Effector memory CD8-positive, alpha-beta T cell (primary cell): ENCODE measurements at places on chromosomes 7 and 10.

DNA sequence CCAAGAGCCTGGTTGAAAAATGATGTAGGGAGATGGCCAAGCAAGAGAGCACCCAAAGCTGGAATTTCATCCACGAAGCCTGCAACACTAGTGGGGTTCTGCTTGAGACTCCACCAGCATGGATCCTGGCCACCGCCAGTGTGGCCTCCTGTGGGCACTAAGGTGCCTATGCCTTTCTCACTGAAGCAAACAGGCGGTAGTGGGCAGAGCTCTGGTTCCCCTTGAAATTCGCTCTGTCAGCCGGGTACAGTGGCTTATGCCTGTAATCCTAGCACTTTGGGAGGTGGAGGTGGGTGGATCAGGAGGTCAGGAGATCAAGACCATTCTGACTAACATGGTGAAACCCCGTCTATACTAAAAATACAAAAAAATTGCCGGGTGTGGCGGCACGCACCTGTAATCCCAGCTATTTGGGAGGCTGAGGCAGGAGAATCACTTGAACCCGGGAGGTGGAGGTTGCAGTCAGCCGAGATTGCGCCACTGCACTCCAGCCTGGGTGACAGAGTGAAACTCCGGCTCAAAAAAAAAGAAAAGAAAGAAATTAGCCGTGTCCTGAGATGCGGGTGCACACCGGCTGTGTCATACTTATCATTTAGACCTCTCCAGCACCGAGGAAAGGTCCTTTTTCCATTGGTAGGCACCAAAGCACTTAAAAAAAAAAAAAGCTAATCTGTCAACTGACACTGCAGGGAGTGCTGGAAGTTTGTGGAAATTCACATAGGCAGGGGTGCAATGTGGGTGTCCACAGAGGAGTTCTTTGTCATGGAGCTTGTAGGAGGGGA is 28.3 kb downstream of the CCM2 start:
- peaks cover 46% of the 10 kb centered on the region for H3K36me3 ChIP-seq
- no peaks in the 10 kb centered on the region for H3K27me3 ChIP-seq
- peaks cover 65% of the 10 kb centered on the region for H3K4me1 ChIP-seq
- peak overlapping the region; percentile 76 for H3K4me3 ChIP-seq
- peak overlapping the region; percentile 87 for H3K27ac ChIP-seq

DNA sequence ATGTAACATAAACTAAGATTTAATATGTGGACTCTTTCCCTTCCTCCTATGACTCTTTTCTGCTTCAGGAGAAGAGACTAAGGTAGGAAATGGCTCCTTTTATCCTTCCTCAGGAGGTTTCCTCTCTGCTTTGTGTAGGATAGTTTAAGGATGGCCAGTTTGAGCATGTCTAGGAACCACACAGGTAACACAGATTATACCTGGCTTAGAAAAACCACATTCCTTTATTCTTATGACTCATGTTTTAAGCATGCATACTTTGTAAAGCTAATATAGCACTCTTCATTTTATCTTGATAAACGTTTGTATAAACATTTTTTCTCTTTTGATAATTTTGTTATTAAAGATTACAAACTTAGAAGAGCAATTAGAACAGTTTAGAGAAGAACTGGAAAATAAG is 57.8 kb downstream of the CYP51A1 start:
- no peak overlapping the region for H3K4me3 ChIP-seq
- no peak for DNase-seq
- H3K27ac ChIP-seq, result peak overlapping the region; percentile 52
- no peaks in the 10 kb centered on the region for H3K27me3 ChIP-seq
- H3K4me1 ChIP-seq, result no peaks in the 10 kb centered on the region

GRCh38 chr10:33307835-33308234 is 26.6 kb downstream of the NRP1 start:
- H3K4me3 ChIP-seq, result no peak overlapping the region
- DNase-seq, result no peak
- H3K27ac ChIP-seq, result no peak overlapping the region
- H3K36me3 ChIP-seq, result no peaks in the 10 kb centered on the region
- H3K27me3 ChIP-seq, result peaks cover 11% of the 10 kb centered on the region

DNA sequence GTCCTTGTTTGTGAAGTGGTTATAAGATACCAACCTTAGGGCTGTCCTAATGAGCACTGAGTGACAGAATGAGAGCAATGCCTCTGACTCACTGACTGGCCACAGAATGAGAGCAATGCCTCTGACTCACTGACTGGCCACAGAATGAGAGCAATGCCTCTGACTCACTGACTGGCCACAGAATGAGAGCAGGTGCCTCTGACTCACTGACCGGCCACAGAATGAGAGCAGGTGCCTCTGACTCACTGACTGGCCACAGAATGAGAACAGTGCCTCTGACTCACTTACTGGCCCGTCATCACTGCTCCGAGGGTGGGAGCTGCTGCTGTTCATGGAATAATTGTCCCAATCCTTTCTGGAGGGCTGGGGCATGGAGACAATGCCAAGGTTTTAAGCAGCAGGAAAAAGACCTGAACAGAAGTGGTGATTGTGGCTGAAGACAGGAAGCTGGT is 265.2 kb upstream of the PPP2R2D start:
- H3K4me3 ChIP-seq, result no peak overlapping the region
- no peaks in the 10 kb centered on the region for H3K4me1 ChIP-seq
- no peak for DNase-seq
- H3K27me3 ChIP-seq, result no peaks in the 10 kb centered on the region

- no peak overlapping the region for H3K27ac ChIP-seq
- H3K27me3 ChIP-seq, result no peaks in the 10 kb centered on the region
- no peak overlapping the region for H3K4me3 ChIP-seq
These were observed 849.8 kb upstream of the SORCS1 start for GRCh38 chr10:108014145-108014901.

GRCh38 chr7:91324663-91325062 is 60.4 kb downstream of the FZD1 start:
- H3K36me3 ChIP-seq, result no peaks in the 10 kb centered on the region
- H3K27me3 ChIP-seq, result no peaks in the 10 kb centered on the region
- no peak for DNase-seq

- DNase-seq, result peak; percentile 72
- peak overlapping the region; percentile 81 for H3K4me3 ChIP-seq
- H3K27ac ChIP-seq, result peak overlapping the region; percentile 98
- H3K4me1 ChIP-seq, result peaks cover 59% of the 10 kb centered on the region
These were observed 113.9 kb downstream of the ABLIM1 start for GRCh38 chr10:114544045-114544659.

GRCh38 chr7:116986611-116987565 is 33.6 kb downstream of the ST7 start:
- no peaks in the 10 kb centered on the region for H3K36me3 ChIP-seq

DNA sequence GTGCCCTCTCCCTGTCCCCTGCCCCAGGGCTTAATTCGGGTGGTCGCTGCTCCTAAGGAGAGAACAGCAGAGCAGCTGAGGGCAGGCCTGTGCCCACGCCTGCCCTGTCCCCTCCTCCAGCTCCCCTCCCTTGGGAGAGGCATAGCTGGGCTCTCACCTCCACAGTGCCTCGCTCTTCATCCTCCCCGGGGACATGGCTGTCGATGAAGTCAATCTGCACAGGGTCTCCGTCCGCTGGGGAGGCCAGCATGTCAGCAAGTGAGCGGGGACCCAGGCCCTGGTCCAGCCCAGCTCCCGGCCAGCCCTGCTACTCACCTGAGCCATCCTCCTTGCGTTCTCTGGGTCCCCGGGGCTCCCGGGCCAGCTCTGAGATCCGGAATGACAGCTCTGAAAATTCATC is 3.8 kb upstream of the SAP25 start:
- no peaks in the 10 kb centered on the region for H3K27me3 ChIP-seq
- peaks cover 9% of the 10 kb centered on the region for H3K4me1 ChIP-seq
- no peak overlapping the region for H3K4me3 ChIP-seq

DNA sequence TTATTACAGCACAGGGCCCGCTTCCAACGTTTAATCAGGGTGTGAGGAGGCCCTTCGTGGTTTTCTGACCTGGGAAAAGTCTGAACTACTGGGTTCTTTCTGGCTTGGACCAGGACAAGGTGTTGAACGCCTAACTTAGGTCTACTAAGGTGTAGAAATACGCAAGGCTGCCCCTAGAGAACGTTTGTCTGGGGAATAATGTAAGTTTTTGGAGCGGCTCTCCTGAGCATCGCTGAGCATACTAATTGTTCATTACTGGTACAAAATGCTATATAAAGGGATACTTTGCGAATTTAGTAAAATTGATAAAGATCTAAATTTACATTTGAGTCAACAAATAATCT is 32.4 kb upstream of the TOMM7 start:
- H3K4me3 ChIP-seq, result peak overlapping the region; percentile 95
- peak overlapping the region; percentile 97 for H3K27ac ChIP-seq
- H3K4me1 ChIP-seq, result peaks cover 28% of the 10 kb centered on the region
- no peak for DNase-seq
- H3K27me3 ChIP-seq, result no peaks in the 10 kb centered on the region

- peaks cover 59% of the 10 kb centered on the region for H3K27me3 ChIP-seq
- H3K4me1 ChIP-seq, result no peaks in the 10 kb centered on the region
- no peak overlapping the region for H3K4me3 ChIP-seq
- H3K27ac ChIP-seq, result no peak overlapping the region
- no peak for DNase-seq
These were observed 179.2 kb upstream of the ZMIZ1 start for GRCh38 chr10:78889536-78890063.

GRCh38 chr7:139092090-139092796 is 17.3 kb downstream of the ZC3HAV1 start:
- H3K36me3 ChIP-seq, result peaks cover 92% of the 10 kb centered on the region
- peak overlapping the region; percentile 82 for H3K27ac ChIP-seq
- peak overlapping the region; percentile 85 for H3K4me3 ChIP-seq
- H3K4me1 ChIP-seq, result peaks cover 83% of the 10 kb centered on the region
- H3K27me3 ChIP-seq, result no peaks in the 10 kb centered on the region

- H3K4me1 ChIP-seq, result no peaks in the 10 kb centered on the region
- no peak overlapping the region for H3K4me3 ChIP-seq
- H3K27ac ChIP-seq, result no peak overlapping the region
- no peak for DNase-seq
These were observed 90.0 kb downstream of the PLCE1 start for GRCh38 chr10:94083662-94084265.

- H3K4me3 ChIP-seq, result peak overlapping the region; percentile 80
- DNase-seq, result peak; percentile 76
- no peak overlapping the region for H3K27ac ChIP-seq
- peaks cover 48% of the 10 kb centered on the region for H3K27me3 ChIP-seq
- H3K36me3 ChIP-seq, result peaks cover 12% of the 10 kb centered on the region
These were observed 3.0 kb downstream of the SMARCD3 start for GRCh38 chr7:151245360-151246101.

GRCh38 chr10:7085913-7086589 is 324.8 kb downstream of the SFMBT2 start:
- H3K36me3 ChIP-seq, result no peaks in the 10 kb centered on the region
- no peak overlapping the region for H3K4me3 ChIP-seq
- DNase-seq, result no peak

- no peaks in the 10 kb centered on the region for H3K4me1 ChIP-seq
- H3K36me3 ChIP-seq, result no peaks in the 10 kb centered on the region
- DNase-seq, result no peak
- H3K27ac ChIP-seq, result no peak overlapping the region
These were observed 15.6 kb downstream of the FANK1 start for GRCh38 chr10:125911990-125912389.

DNA sequence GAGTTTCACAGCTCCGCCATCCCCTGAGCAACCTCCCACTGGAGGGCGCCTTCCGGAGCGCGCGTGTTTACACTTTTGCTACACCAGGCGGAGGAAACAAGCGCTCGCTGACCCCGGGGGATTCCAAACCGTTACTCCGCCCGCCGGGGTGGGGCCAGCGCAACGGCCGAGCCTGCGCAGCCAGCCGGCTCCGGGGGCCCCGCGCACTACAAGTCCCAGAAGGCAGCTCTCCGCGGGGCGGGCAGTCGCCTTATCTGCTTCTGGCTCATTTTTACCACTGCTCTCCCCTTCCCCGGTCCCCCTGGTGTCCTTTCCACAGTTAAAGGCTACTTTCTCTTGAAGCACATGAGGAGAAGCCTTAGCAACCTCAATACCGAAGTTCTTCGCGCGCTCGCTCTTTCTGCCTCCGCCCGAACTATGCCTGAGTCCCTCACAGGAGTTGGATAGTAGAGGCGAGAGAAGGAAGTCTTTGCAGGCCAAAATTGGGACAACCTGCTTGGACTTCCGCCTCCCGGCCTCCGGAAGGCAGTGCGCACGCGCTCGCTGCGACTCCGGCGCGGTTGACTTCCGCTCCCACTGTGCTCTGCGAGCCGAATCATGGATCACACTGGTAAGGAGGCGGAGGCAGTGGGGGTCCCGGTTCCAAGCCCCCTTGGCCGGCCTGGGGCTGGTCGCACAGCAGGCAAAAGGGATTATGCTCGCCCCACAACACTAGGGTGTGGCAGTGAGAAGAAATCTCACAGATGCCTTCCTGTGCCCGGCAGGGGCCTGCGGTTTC is at the start of gene CBLL1:
CBLL1 (plus strand) TSS at position 576 of the 778 bp plus-strand sequence; CDS start at position 598, 22 bp downstream.
- peak within 1 kb of the TSS; percentile 96 for H3K4me3 ChIP-seq
- H3K4me1 ChIP-seq, result peaks cover 28% of the 10 kb centered on the region
- peak; percentile 98 for DNase-seq
- H3K27me3 ChIP-seq, result no peaks in the 10 kb centered on the region

DNA sequence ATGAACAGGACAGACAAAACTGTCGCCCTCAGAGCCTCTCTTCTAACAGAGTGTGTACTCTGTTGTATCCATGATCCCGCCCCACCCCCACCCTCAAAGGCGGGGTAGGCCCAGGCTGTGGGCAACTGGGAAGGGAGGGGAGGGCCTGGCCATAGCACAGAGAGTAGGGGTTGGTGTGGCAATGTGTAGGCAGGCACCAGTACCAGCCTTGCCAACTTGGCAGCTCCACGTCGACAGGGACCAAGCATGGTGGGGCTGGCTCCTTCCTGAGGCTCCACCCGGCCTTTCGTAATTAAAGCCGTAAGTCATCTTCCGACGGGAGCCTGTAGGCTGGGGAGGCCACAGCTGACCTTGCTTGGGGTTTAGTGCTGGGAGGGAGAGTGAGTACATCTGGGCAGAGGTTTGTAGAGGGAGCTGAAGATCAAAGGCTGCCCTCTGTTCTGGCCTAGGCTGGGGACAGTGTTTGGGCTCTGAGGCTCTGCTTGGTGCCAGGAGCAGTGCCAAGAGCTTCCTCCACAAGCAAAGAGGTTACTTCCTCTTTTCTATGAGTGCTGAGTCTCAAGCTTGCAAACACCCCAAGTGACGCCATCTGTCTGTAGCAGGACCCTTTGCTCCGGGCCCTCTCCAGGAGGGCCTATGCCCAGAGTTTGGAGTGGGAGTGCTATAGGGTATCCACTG is 121.6 kb downstream of the C10orf105 start:
- H3K4me3 ChIP-seq, result no peak overlapping the region
- no peak overlapping the region for H3K27ac ChIP-seq
- DNase-seq, result no peak

GRCh38 chr10:26881600-26882331 is 21.0 kb upstream of the ABI1 start:
- no peak overlapping the region for H3K4me3 ChIP-seq
- no peak overlapping the region for H3K27ac ChIP-seq
- H3K4me1 ChIP-seq, result peaks cover 2% of the 10 kb centered on the region
- no peaks in the 10 kb centered on the region for H3K36me3 ChIP-seq

DNA sequence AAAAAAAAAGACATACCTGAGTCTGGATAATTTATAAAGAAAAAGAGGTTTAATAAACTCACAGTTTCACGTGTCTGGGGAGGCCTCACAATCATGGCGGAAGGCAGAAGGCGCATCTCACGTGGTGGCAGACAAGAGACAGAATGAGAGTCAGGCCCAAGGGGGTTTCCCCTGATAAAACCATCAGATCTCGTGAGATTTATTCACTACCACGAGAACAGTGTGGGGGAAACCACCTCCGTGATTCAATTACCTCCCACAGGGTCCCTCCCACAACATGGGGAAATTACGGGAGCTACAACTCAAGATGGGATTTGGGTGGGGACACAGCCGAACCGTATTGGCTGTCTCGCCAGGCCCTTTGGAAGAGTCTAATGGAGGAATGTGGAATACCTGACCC is 9.0 kb upstream of the MAFK start:
- H3K27ac ChIP-seq, result no peak overlapping the region
- no peaks in the 10 kb centered on the region for H3K4me1 ChIP-seq
- peaks cover 3% of the 10 kb centered on the region for H3K36me3 ChIP-seq
- H3K27me3 ChIP-seq, result peaks cover 37% of the 10 kb centered on the region
- no peak for DNase-seq
- H3K4me3 ChIP-seq, result no peak overlapping the region
